Cortex of kidney (tissue), 1 donor: ENCODE measurements at places on chromosomes 5 and 9.

DNA sequence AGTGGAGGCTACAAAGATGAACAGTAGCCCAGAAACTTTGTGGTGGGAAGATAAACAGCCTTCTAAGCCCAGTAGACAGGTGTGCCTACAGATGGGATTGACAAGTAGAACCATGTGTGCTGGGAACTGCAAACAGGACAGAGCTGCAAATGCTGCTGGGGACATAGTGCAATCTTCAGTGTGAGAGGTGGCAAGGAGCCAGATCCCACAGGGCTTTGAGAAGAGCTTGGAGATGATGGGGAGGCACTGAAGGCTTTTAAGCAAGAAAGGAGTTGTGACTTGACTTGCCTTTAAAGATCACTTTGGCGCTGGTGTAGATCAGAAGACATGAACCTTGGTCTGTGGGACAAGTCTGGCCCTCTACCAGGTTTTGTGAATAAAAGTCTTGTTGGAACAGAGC is 675.2 kb downstream of the ACTL7B start:
- DNase-seq: no peak

GRCh38 chr5:178526773-178527457 is 63.3 kb downstream of the COL23A1 start:
- no peak for DNase-seq

DNA sequence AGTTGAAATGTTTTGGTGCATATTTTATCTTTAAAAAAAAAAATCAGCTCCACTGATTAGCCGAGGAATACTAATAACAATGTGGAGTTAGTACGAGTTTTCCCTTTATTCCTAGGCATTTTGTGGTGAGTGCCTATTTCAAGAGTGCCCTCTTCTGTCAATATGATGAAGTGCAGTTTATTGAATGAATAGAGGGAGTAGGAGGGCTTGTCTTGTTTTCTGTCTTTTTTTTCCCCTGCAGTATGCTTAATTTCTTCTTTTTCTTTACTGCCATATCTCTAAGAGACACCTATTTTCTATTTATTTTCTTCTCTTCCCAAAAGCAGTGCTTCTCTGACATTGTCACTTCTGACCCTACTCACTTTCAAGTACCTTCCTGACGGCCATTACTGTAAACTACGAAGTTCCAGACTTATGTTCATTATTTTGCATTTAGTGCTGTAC is 169.6 kb upstream of the PITX1 start:
- DNase-seq: no peak

DNA sequence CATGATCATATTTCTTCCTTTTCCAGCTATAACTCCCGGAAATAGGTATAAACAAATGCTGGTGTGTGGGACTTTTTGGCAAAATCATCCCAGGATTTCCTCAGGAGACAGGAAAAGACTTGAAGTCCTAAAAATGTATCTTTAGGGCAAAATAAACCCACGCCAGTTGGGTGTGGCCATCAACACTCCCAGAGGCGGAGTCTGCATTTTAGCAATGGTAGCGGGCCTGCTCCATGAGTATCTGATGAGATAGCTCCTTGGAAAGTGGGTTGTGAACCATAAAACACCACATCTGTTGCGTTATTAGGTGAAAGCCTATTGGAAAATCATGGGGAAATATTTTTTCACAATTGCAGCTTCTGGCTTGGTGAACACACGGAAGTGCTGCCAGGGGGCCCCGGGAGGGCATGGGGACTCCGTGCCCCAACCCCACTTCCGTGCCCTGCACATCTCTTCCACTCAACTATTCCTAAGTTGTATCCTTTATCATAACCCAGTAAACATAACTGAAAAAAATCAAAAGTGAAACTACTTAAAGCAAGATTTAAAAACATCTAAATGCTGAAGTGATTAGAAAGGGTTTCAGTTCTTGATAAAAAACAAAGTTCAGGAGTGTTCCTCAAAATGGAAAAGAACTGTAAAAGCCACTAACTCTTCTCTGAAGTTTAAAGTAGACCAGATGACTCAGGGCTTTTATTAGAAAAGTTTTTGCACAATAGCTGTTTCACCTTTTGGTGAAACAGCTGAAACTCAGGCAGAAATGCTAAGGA is 111.2 kb downstream of the LRRC70 start:
- no peak for DNase-seq

DNA sequence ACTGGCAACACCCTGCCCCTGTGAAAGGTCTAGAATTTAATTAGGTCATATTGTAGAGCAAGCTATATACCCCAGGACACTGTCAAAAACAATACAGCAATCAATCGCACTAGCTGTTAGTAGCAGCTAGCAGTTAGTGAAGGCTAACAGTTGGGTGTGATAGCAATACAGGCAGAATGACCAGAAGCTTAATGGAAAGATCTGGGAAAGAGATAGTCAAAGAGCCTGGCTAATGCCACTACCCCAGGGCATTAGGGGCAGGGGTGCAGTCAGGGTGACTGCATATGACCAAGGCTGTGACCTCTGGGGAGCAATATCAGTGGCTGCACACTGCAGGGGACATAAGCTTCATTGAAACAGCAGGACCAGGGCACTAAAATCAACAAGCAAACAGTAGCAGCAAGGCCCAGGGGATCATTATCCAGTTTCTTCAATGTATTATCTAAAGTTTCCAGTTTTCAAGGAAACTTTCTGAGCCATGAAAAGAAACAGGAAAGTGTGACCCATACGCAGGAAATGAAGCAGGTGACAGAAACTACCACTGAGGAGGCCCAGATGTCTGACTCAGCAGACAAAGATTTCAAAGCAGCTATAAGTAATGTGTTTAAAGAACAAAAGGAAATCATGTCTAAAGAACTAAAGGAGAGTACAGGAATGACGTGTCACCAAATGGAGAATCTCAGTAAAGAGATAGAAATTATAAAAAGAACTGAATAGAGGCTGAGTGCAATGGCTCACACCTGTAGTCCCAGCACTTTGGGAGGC is 82.4 kb downstream of the ZNF354C start:
- no peak for DNase-seq

GRCh38 chr5:77210964-77211690 is 647 bp downstream of the PDE8B start:
- DNase-seq: no peak

GRCh38 chr5:31728039-31728438 is 89.1 kb downstream of the PDZD2 start:
- DNase-seq: no peak

GRCh38 chr5:39599721-39600431 is 175.1 kb upstream of the DAB2 start:
- no peak for DNase-seq

GRCh38 chr5:428754-429452 is 14.1 kb upstream of the EXOC3 start:
- DNase-seq: no peak
